ENCODE measurements at places on chromosomes 12 and 14.

- DNase-seq = no peak
Observed at GRCh38 chr12:57574795-57575194, 16.2 kb upstream of the PIP4K2C start.

- no peak for DNase-seq
Observed at GRCh38 chr12:113214895-113215400, 6.3 kb upstream of the TPCN1 start.

- DNase-seq = no peak
Observed at GRCh38 chr12:125287155-125287847, 222.1 kb downstream of the AACS start.

GRCh38 chr12:28316049-28316448 is 125.8 kb downstream of the CCDC91 start:
- DNase-seq = no peak

- peak; percentile 74 for DNase-seq
Observed at GRCh38 chr12:55847603-55848291, 5.0 kb upstream of the MMP19 start.

DNA sequence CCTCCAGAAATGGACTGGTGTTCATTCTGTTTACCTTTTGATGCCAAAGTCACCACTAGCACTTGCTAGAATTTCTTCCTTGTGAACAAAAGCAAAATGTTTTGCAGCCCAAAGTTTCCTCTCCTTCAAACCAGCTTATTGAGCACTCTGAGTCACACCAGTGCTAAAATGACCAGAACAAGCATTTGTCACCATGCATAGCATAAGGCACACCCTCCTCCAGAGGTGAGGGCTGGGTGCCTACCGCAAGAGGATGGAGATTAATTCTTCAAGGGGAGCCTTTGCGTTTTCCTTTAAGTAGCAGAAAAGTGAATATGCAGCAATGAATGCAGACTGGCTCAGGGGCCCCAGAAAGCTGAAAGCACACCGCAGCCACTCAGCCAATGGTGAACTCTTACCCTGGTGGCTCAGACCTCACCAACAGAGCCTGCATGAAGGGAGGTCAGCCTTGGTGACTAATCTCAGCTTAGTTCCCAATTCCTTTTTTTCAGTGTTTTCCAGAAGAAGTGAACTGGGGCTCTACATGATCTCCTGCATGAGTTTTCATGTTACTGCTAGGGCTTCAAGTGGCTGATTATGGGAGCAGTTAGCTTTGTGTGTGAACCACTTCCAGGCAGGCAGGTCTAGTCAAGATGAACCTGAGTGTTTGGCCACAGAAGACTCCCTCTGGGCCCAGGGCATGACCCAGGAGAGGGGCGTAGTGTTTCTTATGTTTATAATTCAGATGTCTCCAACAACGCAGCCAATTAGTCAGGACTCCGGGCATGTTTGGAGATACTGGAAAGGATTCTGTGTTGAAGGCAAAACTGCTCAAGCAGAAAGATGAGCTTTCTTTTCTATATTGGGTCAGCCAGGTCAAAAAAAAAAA is 96.3 kb downstream of the PAX9 start:
- no peak for DNase-seq

GRCh38 chr12:58860056-58860787 is 60.1 kb downstream of the LRIG3 start:
- no peak for DNase-seq

DNA sequence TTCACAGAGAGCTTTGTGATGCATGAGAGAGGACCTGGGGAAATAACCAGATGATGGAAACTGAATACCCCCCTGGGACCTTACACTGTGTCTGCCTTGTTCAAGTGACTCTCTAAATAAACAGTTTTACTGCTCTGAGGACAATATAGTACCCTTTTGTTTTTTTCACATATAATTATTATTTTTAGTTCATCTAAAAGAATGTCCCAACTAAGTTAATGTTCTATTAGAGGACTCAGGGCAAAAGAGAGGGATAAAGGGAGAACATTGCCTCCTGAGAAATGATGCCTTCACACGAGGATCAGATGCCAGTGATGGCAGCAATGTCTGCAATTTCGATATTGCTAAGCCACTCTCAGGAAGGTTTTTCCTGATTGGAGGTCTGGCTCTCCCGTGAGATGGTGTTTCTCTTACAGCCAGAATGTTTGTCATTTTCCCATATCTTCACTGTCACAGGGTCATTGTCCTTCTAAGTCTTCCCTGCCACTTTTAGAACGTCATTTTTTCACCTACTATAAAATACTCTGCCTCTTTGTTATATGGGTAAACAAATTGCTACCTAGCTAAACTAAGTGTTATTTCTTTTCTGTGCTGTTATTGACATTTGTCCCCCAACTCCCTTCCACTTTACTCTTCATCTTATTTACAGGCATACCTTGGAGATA is 201.6 kb downstream of the RAD51B start:
- no peak for DNase-seq

DNA sequence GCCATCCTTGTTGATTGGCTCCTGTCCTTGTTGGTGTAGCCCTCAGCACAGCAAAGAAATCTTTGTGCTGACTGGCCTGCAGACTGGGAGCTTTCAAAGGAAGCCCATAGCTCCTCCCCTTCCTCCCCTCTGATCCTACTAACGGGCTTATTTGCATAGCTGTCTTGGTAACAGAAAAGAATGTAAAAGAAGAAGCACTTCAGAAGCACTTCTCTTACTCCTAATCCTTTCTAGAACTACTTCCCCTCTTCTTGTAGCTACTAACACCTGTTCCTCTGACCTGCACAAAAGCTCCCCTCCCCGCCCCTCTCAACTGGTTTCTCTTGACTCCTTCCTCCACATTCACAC is 14.3 kb upstream of the RIC8B start:
- DNase-seq = no peak

- DNase-seq = no peak
Observed at GRCh38 chr14:68793734-68794129, 865 bp upstream of the ZFP36L1 start.

- no peak for DNase-seq
Observed at GRCh38 chr12:52557476-52557875, 4.5 kb upstream of the KRT71 start.

DNA sequence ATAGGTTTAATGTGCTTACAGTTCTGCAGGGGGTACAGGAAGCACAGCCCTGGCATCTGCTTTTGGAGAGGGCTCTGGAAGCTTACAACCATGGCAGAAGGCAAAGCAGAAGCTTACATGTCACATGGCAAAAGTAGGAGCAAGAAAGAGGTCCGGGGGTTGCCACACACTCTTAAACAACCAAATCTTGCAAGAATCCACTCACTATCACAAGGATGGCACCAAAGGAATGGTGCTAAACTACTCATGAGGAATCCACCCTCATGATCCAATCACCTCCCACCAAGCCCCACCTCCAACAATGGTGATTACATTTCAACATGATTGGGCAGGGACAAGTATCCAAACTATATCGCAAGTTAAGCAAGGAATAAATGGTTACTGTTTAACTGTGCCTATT is 255.8 kb upstream of the AVPR1A start:
- DNase-seq = no peak

DNA sequence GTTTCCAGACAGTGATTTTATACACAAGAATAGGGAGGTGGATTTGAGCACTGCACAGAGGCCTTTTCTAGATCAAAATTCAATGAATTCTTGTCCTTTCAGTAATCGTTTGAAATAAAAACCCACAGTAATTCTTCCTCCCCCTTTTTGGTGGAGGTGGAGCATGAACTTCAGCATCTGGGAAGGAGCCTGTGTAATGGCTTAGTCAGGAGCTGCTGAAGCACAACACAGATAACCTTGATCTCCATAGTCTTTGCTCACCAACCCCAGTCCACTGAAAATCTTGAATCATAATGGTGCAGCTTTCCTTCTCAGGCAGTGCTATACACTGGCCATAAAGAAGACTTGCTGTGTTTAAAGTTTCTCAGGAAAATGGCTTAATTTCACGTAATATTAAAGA is 6.4 kb upstream of the TBPL2 start:
- DNase-seq = no peak

DNA sequence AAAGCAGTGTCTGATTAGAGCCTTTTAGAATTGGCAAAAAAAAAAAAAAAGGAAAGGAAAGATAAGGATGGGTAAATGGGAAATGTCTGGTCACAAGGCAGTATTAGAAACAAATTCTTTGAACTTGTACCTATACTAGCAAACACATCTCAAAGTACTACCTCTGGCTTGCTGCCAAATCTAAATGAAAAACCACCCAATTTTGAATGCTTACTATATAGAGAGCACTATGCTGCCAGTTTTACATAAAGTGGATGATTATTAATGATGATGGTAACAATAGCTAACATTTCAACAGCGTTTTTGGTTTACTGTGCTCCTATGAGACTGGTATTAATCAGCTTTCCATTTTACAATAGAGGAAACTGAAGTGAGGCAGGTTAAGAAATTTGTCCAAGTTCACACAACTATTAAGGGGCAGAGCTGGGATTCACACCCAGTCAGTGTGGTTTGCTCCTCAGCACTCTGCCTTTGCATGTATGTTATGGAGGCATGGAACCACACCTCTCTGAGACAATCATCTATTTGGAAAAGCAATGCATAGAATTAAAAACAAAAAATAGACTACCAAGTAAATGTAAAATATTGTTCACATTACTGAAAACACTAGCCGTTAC is 34.2 kb downstream of the ATP2B1 start:
- DNase-seq = no peak

DNA sequence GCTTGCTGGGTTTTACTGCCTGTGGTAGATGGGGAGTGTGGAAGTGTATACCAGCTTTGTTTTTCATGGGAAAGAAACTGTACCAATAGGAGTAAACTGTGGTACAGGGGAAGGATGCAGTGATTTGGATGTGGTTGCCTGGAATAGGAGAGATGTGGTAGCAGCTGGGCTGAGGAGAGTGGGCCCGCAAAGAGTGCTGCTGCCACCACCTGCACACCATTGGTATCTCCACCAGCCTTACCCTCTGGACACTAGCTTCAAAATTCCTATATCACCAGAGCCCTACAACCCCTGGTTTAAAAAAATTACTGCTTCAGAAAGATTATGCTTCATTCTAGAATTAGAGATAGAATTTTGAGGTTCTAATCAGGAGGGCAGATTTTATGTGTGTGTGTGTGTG is 53.6 kb downstream of the AKAP6 start:
- DNase-seq = no peak

GRCh38 chr14:53148671-53149070 is 4.5 kb downstream of the DDHD1 start:
- no peak for DNase-seq

DNA sequence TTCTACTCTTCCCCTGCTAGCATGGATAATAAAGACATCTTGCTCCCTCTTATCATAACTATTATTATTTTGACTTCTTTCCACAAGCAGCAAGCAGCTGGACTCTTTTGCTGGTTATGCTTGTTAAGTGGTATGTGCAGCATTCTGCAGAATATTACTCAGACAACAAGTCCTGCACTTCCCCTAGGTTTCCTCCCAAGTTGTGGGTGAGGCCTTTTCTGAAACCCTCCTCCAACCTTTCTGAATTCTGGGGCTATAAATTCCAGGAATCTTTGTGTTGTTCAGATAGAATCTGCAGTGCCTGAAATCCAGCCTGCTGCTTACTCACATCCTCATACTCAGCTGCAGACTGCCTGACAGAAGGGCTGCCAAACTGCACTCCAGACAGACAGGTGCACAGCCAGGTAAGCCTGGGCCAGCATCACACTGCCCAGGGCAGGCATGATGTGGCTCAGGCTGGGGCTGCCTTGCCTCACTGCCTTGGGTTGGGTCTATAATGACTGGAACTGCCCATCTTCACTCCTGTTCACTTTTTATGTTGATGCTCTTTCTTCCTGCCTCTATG is 6.2 kb upstream of the DHRS2 start:
- DNase-seq = no peak

DNA sequence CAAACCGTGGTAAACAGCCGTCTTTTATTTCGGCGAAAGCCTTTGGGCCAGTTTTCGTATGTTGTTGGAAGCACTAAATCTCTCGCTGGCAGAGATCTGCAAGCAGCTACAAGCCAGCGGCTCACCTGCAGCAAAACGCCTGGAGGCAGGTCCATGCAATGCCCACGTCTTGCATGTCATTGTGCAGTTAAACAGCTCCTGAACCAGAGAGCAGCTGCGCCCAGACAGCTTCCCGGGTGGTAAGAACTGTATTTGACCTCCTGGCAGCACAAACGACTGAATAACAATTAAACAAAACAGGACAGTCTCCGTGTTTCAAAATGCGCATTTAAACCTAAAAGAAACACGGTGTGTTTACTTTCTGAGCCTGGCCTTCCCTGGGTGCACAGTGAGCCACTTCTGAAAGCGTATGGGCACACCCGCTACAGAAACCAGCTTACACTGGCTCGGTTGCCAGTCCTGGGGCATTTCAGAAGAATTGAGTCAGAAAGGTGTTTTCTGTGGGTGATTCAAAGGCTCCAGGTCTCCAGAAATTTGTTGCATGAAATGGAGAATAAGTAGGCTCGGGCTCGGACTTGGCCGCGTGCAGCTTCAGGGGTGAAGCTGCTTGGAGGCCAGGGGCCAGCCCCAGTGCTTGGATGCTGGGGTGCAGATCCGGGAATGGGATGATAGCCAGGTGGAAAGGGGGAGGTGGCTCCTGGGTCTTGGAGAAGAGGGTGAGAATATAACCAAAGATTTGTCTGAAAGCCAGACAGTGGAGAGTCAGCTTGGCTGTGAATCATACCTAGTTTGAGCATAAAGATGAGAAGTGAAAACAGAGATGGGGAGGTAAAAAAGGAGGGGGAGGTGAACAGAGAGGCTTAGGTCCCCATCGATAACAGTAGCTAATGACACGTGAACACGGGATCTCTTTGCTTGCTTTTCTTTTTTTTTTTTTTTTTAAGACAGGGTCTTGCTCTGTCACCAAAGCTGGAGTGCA is 24.9 kb upstream of the FZD10 start:
- DNase-seq = no peak

DNA sequence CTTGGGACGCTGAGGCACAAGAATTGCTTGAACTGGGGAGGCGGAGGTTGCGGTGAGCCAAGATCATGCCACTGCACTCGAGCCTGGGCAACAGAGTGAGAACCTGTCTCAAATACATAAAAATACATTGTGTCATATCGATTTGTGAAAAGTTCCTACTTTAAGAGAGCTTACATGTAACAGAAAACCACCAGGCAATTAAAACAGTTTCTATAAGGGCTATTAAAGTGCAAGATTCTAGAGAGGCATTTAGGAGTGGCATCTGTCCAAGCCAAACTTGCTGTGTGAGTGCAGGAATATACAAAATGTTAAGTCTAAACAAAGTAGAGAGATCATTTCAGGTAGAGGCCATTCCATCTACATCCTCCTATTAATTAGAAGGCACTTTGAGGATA is 1.7 kb upstream of the NEK9 start:
- DNase-seq = no peak

GRCh38 chr12:103392722-103393121 is 103.0 kb downstream of the C12orf42 start:
- no peak for DNase-seq

DNA sequence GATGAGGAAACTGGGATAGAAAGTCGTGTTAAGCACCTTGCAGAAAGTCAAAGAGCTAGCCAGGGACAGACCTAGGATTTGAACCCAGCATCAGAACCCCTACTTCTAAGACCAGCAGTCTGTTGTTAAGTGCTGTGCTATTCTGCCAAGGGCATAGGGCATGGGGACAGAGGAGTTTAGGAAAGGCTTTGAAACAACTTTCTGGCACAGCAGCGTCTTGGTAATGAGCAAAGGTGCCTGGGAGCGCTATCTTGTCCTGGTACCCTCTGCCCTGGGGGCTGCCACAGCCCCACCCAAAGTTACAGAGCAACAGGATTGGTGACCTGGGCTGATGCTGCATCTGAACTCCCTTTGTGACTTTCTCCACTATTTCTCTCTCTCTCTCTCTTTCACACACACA is 1108.1 kb downstream of the BCL11B start:
- DNase-seq = no peak

Data from right lobe of liver (tissue), 6 donors.